Colonic mucosa (tissue), 4 donors: ENCODE measurements at places on chromosomes 6 and 20.

DNA sequence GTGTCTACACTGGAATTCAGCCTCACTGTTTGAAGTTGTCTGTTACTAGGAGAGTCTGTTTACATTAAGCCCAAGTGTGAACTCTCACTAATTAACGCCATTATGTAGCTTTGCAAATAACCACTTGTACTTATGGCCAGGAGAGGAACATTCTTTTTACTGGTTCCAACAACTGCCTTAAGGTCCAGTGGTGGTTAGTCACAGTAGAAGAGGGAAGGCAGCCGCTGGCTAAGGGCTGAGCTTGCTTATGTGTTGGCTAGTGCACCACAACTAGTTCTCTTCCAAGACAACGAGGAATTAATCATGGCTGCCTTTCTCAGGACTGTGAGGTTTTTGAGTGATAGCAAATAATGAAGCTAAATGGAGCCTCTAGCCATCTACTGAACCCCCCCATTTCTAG, 14.9 kb upstream of the SLC22A23 start:
- H3K36me3 ChIP-seq: no peaks in the 10 kb centered on the region
- DNase-seq: no peak
- no peaks in the 10 kb centered on the region for H3K27me3 ChIP-seq
- H3K4me1 ChIP-seq: no peaks in the 10 kb centered on the region
- H3K4me3 ChIP-seq: no peak overlapping the region

GRCh38 chr6:148771212-148771601, 24.4 kb downstream of the UST start:
- H3K4me1 ChIP-seq: no peaks in the 10 kb centered on the region
- H3K4me3 ChIP-seq: no peak overlapping the region
- H3K27me3 ChIP-seq: no peaks in the 10 kb centered on the region
- no peak overlapping the region for H3K27ac ChIP-seq

DNA sequence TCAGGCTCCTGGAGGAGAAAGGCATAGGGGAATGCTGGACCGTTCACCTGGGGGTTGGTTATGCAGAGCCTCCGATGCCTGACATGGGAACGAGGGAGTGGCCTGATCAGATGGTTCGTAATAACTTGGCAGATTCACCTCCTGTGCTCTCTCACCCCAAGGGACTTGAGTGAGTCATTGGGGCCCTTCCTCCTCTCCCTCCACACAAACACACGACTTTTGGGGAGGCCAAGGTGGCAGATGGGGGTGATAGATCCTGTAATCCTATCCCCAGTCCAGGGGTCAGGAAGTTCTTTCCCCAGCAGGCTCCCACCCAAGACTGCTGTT, 45.6 kb upstream of the ARFGEF2 start:
- H3K27me3 ChIP-seq: no peaks in the 10 kb centered on the region
- H3K4me3 ChIP-seq: no peak overlapping the region

GRCh38 chr6:4102687-4103244, 23.8 kb upstream of the FAM217A start:
- peaks cover 3% of the 10 kb centered on the region for H3K4me1 ChIP-seq
- H3K27me3 ChIP-seq: no peaks in the 10 kb centered on the region
- DNase-seq: peak; percentile 49

DNA sequence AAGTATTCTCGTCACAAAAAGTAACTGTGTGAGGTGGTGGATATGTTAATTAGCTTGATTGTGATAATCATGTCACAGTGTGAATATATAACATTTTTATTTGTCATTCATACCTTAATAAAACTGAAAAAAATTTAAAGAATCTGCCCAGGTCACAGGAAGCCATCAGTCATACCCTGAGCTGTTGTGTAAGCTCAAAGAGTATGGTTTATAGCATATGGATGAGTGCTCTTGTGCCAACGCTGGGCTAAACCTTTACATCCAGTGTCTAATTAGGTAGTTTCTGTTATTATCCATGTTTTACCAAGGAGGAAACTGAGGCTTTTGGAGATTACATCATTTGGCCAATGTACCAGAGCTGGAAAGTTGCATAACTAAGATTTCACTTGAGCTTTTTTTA, 11.4 kb downstream of the PKIG start:
- no peaks in the 10 kb centered on the region for H3K27me3 ChIP-seq
- H3K4me1 ChIP-seq: no peaks in the 10 kb centered on the region
- DNase-seq: no peak
- H3K27ac ChIP-seq: peak overlapping the region; percentile 15
- no peak overlapping the region for H3K4me3 ChIP-seq

DNA sequence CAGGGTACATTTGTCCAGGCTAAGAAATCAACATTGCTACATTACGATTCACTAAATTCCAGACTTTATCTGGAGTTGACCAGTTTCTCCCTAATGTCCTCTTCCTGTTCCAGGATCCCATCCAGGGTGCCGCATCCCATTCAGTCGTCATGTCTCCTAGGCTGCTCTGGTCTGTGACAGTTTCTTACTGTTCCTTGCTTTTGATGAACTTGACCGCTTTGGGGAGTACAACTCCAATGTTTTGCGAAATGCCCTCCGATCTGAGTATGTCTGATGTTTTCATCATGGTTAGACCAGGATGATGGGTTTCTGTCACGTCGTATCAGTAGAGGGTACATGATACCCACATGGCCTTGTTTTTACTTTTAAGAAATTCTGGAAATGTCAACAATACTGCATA, 62.2 kb downstream of the CTCFL start:
- H3K36me3 ChIP-seq: no peaks in the 10 kb centered on the region
- no peaks in the 10 kb centered on the region for H3K27me3 ChIP-seq
- no peak for DNase-seq
- H3K4me1 ChIP-seq: no peaks in the 10 kb centered on the region

DNA sequence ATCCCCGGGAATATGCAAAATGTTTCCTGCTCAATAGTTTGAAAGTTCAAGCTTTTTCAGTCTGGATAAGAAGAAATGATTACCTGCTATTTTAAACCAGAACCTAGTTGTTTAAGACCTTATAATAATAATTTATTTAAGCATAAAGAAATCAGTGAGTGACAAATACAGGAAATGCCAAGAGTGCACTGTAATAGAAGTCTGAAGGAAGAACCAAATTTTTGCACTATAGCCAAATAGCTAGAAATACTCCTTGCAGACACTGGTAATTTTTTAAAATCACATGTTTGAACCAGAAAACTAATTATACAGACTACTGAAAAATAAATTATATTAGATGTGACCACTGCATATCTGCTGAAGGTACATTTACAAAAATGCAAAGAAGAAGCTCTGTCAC, 93.2 kb downstream of the MMS22L start:
- no peak overlapping the region for H3K4me3 ChIP-seq
- no peaks in the 10 kb centered on the region for H3K27me3 ChIP-seq
- H3K27ac ChIP-seq: no peak overlapping the region
- H3K36me3 ChIP-seq: no peaks in the 10 kb centered on the region
- DNase-seq: no peak

DNA sequence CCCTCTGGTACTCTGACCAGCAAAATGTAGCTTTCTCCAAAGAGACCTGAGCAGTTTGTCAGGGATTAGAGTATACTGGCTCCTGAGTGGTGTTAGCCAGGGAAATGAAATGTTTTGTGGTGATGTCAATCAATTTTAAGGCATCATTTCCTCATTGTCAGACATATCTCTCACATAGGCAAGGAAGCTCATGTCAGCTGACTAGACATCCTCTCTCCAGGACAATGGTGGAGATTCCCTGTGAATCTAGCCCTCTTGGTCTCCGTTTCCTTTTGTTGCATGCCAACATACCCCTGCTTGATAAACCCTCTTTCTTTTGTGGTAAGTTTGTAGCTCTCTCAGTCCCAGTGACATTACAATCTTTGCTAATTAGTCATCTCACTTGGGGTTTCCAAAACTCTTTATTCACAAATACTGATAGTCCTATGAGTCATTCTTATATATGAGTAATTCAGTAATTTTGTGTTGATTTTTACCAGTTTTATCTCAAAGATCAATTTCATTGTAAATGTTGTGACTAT, 135.6 kb upstream of the PTPRK start:
- no peaks in the 10 kb centered on the region for H3K36me3 ChIP-seq
- H3K4me3 ChIP-seq: no peak overlapping the region
- no peaks in the 10 kb centered on the region for H3K4me1 ChIP-seq
- no peak for DNase-seq
- H3K27ac ChIP-seq: no peak overlapping the region
- H3K27me3 ChIP-seq: no peaks in the 10 kb centered on the region

DNA sequence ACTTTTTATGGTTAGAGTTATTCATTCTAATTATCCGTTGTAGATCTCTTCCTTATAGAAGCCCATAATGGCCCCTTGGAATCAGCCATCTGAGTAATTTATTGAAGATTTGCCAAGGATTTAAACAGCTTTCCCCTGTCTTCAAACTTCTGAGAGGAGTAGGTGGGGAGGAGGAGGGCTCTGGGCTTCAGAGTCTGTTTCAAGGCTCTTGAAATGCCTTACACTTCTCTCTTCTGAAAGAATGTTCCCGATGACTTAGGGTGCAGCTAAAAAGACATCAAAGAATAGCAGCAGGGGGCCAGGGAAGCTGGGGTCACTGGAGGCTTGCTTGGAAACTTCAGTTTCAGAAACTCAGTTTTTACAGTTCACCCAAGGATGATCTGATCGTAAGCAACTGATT, 165.3 kb downstream of the ZDHHC14 start:
- no peak overlapping the region for H3K27ac ChIP-seq
- H3K36me3 ChIP-seq: no peaks in the 10 kb centered on the region
- H3K4me3 ChIP-seq: no peak overlapping the region
